CD8-positive, alpha-beta memory T cell (primary cell): ENCODE measurements at places on chromosomes 11 and 22. TPM values are rescaled to one million over a fixed set of nuclear protein-coding genes. Genes with fewer than 3 reads are reported as not detected.
A peak's percentile ranks its signal among the peaks of the same experiment; 100 is the strongest.

GRCh38 chr11:59062602-59063529 lies 23.2 kb upstream of the GLYATL1B start:
- DNase-seq = no peak

- no peak for DNase-seq
Observed at GRCh38 chr22:38448945-38449745, 5.9 kb downstream of the KCNJ4 start.

DNA sequence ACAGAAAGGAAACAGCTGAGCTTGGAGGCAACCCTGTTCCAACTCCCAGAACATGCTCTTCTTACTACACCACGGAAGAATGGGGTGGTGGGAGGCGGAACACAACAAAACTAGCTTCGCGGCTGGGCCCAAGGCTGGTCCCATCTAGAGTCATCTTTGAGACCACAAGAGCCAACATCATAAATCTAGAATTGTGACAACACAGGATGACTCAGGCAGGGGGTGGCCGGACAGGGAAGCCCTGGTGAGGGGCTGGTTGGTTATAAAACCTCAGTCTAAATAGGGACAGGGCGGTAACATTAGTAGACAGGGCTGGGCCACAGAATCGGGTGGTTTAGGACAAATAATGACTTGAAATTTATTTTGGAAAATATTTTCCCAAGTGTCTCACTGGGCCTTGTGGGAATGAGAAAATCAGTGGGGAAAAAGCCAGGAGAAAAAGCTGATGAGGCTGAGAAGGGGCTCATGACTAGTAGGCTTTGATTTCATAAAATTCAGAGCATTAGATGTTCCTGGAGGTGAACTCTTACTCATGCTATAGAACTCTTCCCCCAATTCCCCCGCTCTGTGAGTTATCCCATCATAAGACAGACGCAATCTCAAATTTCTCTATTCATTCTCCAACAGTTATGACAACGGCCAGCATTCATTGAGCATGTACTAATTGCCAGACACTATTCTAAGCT lies 151.8 kb upstream of the TIMP3 start:
- no peak for DNase-seq

Gene ISX
- not detected for total RNA-seq

DNA sequence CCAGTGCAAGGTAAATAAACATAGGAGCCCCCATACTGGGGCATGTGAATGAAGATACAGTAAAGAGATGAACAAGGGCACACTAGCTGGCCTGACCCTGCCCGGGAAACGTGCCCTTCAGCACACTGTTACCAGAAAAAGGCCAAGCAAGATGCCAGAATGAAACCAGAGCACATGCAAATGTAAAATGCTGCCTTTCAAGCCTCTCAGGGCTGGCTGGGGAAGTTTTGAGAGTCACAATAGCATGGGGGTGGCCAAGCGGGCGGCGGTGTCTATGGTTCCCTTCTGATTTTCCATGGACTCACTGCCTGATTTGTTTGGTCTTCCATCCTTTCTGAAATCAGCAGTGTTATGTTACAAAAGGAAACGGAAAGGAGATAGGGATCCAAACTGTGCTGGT lies 18.9 kb upstream of the SUSD2 start:
- DNase-seq = no peak

GRCh38 chr22:22446517-22446916 lies 62.0 kb downstream of the ZNF280B start:
- DNase-seq = no peak

GRCh38 chr11:18111005-18111404 lies 5.1 kb upstream of the SAAL1 start:
- no peak for DNase-seq

Gene TRIM29
- total RNA-seq = not detected

Gene RDX
- total RNA-seq = 63.6 TPM

Gene MS4A4A
- not detected for total RNA-seq

- peak; percentile 13 for DNase-seq
Observed at GRCh38 chr11:70755410-70756158, 357.3 kb downstream of the CTTN start.

Gene BACE1-AS
- 4.5 TPM for total RNA-seq

Gene NCAPH2
- 165 TPM for total RNA-seq

DNA sequence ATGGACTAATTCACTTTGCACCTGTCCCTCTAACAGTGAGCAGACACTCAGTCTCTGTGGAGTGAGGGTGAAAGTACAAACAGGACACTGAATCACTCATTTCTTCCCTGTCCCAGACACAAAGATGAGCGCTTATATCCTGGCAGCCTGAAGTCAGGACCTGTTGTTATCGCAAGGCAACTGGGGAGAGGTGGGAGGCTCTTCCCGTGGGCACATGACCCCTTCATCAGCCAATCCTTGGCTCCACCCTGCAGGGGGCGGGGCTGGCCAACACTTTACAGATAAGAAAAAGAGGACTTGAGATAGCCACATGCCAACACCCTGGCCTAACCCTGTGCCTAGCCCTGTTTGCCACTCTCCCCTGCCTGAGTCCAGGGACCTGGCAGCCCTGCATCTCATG lies 29.5 kb upstream of the TESMIN start:
- DNase-seq = no peak
